ENCODE measurements at places on chromosomes 2 and 18.

GRCh38 chr2:10909050-10909995, 2.4 kb upstream of the KCNF1 start:
- DNase-seq: no peak

DNA sequence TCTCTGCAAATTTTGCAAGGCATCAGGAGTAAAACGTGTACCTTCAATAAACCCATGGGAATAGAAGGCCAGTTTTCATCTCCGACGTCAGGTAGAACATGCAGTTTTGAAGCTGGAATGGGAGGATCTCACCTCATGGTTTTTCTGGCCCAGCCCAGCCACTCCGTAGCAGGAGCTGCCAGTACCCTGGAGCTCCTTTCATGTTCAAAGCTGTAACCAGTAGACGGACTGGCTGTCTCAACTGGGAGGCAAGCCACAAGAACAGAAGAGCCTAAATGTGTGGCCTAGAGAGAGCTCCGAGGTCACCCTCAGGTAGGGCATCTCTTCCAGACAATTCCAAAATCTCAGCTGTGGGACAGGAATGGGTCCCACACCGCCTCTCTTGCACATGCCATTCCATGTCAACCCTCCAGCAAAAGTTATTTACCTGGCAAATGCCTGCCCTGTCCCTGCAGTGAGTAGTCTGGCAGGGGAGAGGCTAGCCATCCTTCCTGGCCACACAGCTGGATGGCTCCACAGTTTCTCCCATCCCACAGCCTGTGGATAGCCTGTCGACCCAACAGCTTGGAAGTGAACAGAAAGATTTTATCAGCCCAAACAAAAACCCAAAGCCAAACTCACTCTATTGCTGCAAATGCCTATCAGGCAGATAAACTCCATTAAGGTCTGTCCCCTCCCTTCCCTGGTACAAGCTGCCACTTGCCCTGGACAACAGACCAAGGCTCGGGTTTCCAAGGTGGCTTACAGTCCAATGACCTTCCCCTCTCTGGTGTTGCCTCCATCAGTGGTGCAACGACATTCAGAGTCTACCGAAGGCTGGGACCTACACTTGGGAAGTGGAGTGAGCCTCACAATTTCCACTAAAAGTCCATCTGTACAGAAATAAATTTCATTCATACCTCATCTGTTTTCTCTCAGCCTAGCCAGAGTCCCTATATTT, 27.8 kb downstream of the CRACDL start:
- no peak for DNase-seq

- no peak for DNase-seq
These were observed 21.7 kb downstream of the ARHGAP28 start for GRCh38 chr18:6751222-6751621.

DNA sequence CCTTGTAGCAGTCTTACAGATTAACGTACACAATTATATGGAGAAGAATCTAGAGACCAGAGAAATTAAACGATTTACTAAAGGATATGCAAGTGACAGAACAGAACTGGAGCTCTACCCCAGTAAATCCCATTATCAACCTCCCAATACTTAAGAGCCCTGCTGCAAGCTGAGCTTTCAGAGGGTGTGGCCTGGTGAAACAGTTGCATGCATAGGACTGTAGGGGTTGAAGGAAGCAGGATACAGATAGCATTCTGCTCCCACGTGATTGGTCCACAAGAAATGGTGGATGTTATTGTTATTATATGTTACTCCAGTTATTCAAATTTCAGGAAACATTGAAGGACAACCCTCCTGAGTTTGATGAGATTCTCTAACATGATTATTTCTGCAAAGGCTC, 210.8 kb upstream of the THUMPD2 start:
- DNase-seq: no peak

- DNase-seq: no peak
These were observed 64.5 kb upstream of the RPE start for GRCh38 chr2:209937893-209938292.

- DNase-seq: no peak
These were observed 156.6 kb downstream of the TXNL1 start for GRCh38 chr18:56481751-56482150.

GRCh38 chr2:164934401-164935117, 20.8 kb downstream of the SLC38A11 start:
- DNase-seq: no peak
